ENCODE measurements at places on chromosomes 7 and 10. TPM values are rescaled to one million over a fixed set of nuclear protein-coding genes. Genes with fewer than 3 reads are reported as not detected.

Gene NANOS1
- 2.9 TPM for total RNA-seq

Gene VKORC1L1
- 30.2 TPM for total RNA-seq

Gene CPN1
- 0.66 TPM for total RNA-seq

DNA sequence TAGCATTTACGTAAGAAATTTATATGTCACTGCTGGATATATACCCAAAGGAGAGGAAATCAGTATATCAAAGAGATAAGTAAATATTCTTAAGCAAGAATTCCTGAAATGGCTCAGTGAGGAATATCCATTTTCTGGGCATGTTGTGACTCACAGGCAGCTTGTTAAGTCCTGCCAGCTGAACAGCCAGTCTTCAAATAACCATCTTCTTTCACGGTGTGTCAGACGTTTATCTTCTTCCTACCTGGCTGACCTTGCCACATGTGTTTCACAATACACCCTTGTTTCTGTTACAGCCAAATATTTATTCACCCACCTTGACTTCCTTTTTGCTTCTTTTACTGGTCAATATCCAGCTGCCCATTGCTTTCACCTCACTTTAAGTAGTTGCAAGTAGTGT, 648.1 kb downstream of the ANKRD7 start:
- no peak for DNase-seq

DNA sequence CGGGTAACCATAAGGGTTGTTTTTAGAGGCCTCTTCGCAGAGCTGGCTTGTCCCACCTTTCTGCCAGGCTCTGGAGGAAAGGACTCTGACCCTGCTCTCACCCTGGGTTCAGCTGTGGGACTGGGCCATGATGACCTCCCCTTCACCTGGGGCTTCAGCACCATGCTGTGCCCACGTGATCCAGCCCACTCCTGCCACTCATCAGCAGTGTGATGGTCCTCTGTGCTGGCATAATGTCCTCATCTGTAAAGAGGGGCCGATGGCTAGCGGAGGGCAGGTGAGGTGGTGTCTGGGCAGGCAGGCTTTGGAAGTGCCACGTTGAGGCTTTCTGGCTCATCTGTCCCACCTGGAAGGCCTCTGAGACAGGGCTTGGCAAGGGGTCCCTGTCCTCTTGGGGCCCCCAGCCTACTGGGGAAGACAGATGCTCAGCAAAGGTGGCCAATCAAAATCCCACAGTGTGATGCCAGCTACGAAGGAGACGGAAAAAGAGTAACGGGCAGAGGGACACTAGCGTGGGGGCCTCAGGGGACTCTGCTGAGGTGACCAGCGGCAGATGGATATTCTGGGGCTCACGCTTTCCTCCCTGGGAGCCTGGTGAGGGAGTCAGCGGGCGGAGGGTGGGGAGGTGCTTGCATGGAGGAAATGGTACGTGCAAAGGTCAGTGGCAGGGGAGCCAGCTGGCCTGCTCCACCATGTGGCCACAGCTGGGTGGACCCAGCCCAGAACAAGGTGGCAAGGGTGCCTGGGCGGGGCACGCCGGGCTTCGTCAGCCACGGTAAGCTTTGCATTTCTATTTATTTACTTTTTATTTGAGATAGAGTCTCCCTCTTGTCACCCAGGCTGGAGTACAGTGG, 5.4 kb downstream of the LRWD1 start:
- no peak for DNase-seq

DNA sequence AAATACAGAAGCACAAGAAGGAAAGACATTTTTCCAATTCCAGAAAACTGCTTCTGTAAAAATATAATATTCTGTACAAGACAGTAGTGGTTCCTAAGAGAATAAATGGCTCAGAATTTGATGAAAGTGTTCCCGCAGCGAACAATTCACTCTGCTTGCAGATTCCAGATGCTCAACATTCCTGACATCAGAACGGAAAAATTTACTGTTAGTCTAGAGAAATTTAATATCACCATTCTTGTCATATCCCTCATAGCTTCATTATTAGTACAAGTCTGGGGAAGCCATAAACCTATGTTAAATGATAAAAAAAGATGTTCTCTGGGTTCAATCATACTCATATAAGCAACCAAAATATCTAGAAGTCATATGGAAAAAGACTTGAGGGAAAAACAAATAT, 83.6 kb downstream of the MPP7 start:
- no peak for DNase-seq

GRCh38 chr10:60009710-60010383, 103.5 kb upstream of the CCDC6 start:
- no peak for DNase-seq

DNA sequence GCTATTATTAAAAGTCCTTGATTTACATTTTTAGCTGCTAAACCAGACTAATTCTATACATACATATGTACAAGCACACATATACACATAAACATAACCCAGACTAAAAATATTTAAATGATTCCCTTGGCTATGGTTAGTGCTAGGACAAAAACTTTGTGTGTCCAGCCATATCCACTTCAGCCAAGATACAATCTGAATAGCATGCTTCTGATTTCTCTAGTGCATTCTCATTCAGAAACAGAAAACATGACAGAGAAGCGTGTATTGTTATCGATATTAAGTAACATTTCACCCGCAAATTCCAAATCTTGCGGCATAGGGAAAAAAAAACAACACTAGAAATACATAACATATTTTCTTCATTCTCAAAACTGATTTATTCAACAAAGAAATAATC, 569.3 kb downstream of the KCNMA1 start:
- DNase-seq = no peak

Data from WTC11 (cell line).